NAMALWA (cell line): ENCODE measurements at places on chromosomes 12 and 14.

GRCh38 chr12:120139958-120140357, 23.4 kb upstream of the RAB35 start:
- no peak for DNase-seq

GRCh38 chr12:5689773-5690172, 255.3 kb downstream of the ANO2 start:
- DNase-seq, result peak; percentile 15

DNA sequence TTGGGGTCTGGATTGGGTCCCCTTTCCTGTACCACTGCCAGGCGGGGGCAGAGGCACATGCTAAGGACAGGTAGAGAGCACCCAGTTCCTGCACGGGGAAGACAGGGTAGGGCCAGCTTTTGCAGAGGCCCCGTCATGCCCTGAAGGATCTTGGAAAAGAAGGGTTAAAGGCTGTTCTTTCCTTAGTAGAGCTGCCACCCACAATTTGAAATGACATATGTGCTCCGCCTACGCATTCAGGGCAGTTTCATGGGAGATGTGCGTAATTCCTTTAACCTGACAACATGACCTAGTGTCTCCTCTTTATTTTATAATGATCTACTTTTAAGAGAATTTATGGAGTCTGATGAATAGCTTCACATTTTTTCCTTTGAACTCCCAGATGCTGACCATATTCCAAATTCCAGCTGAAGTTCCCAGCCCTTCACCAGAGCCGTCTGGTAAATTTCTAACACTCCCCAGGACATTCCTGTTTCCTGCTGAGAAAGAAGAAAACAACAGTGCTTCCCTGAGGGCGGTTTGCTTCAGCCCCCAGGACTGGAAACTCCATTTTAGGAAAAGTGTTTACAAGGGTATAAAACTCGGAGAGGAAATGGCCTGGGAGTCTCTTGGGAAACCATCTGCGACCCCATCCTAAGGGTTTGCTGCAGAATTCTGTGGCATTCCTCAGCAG, 58.9 kb upstream of the PLEKHG3 start:
- DNase-seq, result no peak

DNA sequence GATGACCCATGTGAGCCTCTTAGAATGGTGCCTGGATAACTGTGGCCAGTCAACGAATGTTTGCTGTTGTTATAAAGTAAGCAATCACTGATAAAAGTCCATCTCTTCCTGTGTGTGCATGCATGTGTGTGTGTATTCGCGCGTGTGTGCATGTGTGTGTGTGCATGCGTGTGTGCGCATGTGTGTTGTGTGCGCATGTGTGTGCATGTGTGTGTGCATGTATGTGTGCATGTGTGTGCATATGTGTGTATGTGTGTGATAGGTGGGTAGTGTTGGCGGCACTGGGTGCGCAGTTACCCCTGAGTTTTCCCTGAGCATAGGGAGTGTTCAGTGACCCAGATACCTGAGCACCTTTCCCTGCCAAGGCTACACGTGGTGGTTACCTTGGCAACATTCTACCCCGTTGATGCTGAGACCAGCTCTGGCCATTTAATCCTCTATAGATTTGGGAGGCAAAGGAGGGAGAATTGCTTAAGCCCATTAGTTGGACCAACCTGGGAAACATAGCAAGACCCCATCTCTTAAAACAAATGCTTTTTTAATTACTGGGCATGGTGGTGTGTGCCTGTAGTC, 137.8 kb downstream of the SLC15A4 start:
- no peak for DNase-seq

DNA sequence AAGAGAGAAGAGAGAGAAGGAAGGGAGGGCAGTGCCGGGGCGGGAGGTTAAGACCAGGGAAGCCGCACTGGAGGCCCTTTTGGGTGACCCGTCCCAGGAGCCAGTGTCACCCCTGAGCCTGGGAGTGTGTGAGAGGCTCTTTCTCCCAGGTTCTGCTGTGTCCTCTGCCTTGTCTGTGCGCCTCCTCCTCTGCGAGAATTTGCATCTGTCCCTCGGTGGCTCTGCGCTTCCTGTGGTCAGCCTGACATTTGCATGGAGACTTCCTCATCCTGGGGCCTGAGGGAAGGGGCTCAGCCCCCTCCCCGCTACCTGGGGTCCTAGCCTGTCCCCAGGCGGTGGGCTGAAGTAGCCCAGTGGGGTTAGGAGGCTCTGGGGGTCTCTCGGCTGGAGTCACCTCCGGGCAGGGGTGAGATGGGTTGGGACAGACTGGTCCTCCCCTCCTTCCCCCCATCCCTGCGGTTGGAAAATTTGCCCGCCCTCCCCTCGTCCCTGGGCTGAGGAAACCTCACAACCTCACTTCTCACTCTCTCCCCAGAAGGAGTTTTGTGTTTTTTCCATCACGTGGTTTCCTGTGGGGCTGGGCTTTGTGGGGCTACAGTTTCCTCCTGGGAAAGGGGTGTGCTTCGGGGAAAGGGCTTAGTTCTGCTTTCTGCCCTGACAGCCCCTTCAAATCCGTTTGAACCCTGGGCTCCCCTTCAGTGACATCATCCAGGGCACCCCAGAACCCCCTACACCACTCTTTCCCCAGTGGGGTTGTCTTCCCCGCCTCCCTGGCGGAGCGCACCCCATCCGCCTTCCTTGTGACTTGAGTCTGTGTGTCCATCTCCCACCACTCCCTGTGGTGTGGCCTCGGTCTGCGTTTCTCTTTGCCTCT, 2.5 kb downstream of the PTPN6 start:
- peak; percentile 90 for DNase-seq

DNA sequence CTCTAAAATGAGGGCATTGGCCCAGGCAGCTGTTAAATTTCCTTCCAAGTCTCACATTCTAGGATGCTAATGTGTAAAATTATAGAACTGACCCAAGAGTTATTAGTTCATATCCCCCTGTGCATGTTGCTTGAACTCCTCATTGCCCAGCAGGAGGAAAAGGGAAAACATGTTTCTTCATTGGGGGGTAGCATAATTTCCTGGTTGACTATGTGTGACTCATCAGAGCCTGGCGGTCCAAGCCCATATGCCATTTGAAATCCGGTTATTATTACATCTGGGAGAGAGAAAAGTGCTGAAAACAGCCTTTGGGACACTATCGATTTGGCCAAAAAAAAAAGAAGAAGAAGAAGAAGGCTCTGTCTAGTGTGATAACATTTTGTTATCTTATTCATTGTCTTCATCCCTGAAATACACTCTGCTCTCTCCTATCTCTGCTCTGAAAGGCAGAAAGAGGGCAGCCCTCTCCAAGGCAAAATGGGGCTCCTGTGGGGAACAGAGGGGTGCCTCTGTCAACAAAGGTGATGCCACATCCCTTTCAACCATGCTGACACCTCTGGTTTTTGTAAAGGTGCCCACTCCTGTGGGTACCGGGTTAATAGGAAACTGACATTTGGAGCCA, 114.2 kb downstream of the DAD1 start:
- DNase-seq, result no peak

DNA sequence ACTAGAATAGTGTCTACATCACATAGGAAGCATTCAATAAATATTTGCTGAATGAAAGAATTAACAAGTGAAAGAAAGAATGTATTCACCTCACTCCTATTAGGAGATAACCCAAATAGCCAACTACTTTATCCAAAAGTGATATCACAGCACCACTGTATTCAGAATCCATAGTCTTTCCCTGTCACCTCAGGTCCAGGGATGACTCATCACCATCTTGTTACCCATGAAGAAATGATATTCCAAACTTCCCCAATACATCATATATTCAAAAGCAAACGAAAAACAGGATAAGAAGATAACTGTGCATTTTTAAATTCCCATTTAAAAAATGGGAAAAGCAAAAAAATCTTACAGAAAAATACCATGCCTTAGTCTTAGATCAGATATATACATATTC, 39.1 kb downstream of the TXNDC16 start:
- no peak for DNase-seq

GRCh38 chr12:30753233-30753632, 1.5 kb downstream of the CAPRIN2 start:
- peak; percentile 78 for DNase-seq

DNA sequence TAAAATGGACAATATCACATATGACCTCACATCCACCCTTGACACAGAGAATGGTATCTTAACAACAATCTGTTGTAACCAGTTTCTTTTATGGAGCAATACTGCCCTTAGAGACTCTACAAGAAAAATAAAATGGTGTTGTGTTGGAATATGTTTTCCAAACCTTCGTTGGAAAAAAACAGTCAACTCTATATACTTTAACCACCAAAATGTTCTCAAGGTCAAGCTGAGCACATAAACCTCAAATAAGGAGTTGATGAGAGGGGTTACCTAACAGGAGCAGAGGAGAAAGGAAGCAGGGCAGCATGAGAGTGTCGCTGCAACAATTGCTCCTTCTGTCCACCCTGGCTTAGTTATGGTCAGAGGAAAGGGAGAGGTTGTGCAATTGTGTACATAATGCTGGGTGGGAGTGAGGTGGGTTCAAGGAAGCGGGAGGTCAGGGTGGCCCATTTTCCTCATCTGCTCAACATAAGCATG, 179.2 kb upstream of the BMP4 start:
- no peak for DNase-seq
